ENCODE measurements at places on chromosomes 5 and 9.
A peak's percentile ranks its signal among the peaks of the same experiment; 100 is the strongest.

DNA sequence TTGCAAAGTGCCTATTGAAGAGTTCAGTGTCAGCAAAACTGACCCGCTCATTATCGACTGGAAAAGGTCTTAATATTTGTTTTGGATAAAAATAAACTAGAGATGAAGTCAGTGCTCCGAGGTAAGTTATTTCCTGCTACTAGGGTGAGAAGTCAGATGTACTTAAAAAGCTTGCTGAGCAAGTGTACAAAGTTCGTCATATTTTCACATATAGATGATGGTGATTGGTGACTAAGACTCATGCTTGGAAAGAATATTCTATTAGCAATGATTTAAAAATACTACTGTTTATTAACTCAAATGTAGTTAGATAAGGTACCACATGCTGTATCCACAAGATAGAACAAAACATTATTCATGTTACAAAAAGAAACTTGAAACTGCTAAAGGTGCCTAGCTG is 643.7 kb downstream of the GABRG2 start:
- DNase-seq = no peak

GRCh38 chr5:371811-372555 is 50.5 kb downstream of the AHRR start:
- no peak for DNase-seq

DNA sequence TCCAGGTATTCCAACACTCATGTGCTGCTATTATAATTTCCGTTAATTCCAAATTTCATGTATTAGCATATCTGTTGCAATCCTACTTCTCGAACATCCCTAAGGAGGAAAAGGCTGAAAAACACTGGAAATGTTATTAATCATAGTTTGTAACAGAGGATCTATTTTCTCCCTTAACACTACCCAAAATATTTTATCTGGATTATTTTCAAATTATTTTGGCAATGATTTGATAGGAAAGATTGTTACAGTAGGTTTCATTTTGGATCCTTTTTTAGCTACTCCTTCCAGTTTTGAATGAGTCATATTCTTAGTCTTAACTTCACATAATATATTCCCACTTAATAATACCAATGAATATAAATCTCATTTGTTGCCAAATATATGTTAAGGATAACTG is 13.9 kb upstream of the NAA35 start:
- DNase-seq = no peak

DNA sequence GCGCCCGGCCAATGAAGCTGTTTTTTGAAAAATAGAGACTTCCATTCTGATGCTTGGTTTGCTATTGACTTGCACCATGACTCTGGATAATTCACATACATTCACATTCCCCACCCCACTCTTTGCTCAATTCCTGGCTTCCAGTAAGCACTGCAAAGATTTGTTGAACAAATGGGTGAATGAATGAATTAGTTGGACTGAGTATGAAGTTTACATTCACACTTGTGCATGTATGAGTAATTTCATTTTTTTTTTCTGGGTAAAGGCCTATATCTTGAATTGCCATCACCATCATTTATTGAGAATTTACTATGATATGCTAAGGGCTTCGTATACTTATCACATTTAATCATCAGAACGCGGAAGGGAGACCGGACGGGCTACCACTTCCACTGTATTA is 13.8 kb upstream of the CCDC69 start:
- DNase-seq = no peak

DNA sequence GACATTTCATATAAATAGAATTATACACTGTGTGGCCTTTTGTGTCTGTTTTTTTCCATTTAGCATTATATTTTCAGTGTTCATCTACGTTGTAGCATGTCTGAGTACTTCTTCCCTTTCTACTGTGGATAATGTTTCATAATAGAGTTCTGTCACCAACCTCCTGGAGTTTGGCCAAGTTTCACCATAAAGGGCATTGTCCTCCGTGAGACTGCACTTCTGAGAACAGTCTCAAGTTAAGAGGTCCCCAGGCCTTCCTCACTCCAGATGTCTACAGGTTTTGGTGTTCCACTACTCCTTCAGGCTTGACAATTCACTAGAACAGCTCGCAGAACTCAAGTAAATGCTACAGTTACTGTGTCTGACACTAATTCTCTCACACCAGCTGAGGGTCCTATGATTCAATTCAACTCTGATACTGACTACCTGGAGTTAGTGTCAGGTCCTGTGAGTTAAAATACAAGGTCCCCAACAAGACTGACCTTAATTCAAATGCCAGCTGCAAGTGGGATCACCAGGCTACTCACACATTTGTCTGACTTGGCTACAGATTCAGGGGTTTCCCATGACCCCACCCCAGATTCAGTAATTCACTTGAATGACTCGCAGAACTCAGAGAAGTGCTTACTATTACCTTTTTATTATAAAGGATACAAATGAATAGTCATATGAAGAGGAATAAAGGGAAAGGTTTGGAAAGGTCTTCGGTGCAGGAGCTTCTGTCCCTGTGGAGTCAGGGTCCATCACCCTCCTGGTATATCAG is 31.1 kb downstream of the SLC35A4 start:
- no peak for DNase-seq

DNA sequence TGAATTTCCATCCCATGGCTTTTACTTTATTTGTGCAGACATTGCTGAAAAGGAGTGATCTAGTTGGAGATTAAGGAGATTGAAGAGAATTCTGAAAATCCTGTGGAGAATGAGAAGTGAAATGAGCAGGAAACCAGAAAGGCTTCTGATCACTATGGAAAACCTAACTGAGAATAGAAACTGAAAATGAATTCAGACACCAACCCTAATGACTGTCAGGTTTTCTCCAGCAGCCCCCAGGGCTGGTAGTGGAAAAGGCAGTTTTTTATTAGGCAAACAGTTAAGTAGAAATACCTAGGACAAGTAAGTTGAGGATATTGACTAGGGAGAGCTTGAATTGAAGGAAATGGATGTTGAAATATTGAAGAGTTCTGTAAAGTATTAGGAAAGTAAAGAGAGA is 14.7 kb upstream of the ARRDC3 start:
- no peak for DNase-seq

DNA sequence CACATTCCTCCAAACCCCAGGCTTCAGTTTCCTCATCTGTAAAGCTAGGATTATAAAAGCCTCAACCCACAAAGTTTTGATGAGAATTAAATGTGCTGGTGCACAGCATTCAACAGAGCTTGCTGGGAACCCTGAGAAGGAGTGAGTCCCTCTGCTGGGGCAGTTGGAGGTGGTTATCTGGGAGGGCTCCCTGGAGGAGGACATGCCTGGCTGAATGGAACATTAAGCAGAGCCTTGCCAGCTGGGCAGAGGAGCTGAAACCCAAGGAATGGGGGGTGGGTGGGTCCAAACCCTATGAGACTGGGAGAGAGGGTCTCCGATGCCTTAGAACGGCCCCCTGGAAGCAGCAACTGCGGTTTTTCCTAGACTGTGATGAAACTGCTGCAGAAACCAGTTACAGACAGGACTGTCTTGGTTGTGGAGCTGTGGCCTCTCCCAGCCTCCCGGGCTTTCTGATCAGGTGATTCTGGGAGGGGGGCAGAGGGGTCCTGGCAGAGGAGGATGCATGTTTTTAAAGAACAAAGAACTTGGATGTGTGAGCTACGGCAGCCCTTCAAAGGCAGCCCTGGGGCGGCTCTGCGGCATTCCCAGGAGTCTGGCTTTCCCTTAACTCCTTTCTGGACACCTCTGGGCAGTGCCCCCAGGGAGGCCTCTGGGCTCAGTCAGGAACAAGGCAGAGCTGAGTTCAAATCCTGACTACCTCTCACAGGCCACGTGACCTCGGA is 20.8 kb downstream of the FIBCD1 start:
- DNase-seq = no peak

- no peak for DNase-seq
Observed at GRCh38 chr5:102307232-102307631, 11.1 kb upstream of the SLCO4C1 start.

GRCh38 chr9:35563791-35564197 is 41.3 kb upstream of the TESK1 start:
- DNase-seq = no peak

DNA sequence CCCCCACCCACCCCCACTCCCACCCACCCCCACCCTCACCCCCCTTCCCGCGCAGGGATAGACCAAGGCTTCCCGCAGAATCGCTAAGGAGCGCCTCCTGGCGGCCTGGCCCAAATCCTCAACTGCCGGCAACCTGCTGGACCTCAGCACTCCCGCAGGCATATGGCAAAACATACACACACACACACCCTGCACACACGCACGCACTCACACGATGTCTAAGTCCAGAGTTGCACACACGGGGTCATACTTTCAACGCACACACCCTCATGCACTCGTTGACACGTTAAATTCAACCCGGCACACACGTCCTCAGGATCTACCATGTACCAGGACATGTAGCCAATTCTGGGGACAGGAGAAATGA is 1.7 kb downstream of the CPLX2 start:
- DNase-seq = no peak

- DNase-seq = no peak
Observed at GRCh38 chr9:114480746-114481435, 24.4 kb downstream of the WHRN start.

- DNase-seq = no peak
Observed at GRCh38 chr5:19855453-19855852, 132.5 kb downstream of the CDH18 start.

GRCh38 chr9:97366889-97367288 is 45.0 kb upstream of the TDRD7 start:
- no peak for DNase-seq

GRCh38 chr5:1272201-1272600 is 22.7 kb downstream of the TERT start:
- no peak for DNase-seq

GRCh38 chr9:22829236-22829635 is 382.6 kb downstream of the DMRTA1 start:
- no peak for DNase-seq

DNA sequence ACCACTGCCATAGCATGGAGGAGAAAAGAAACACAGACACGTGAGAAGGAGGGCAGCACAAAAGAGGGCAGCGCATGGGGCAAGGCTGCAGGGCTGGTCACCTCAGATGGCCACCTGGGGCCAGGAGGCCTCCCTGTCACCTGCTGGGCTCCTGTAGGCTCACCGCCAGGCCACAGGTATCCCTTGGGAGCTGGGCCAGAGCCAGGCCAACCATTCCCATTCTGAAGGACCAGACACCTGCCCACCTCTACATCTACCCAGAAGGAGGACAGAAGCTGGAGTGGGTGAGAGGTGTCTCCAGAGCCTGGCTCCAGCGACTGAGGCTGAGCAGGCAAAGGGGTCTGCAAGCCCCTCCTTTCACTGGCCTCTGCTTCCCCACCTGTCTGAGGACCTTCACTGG is 103.1 kb downstream of the PAX5 start:
- DNase-seq = no peak

- DNase-seq = no peak
Observed at GRCh38 chr5:172162323-172162986, 25.6 kb downstream of the STK10 start.

DNA sequence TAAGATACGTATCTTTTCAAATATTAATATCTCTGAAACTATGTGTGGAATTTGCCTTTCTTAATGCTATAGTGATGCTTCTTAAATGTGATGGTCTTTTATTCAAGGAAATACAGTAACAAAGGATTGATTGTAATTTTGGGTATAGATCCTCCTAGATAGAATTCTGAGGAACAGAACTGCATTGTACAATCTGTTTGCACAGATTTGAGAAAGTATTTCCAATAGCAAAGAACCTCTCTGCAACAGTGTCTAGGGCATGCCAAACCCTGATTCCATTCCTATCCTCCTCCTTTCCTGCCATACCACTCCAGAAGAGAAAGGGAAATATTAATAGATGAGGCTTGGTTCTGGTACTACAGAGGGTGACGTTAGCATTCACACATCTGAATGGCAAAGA is 10.4 kb downstream of the SMIM15 start:
- DNase-seq = no peak

- DNase-seq = no peak
Observed at GRCh38 chr9:79812099-79812498, 240.3 kb downstream of the TLE4 start.

GRCh38 chr5:56102889-56103288 is 108.1 kb upstream of the IL6ST start:
- DNase-seq = no peak

- DNase-seq = no peak
Observed at GRCh38 chr9:99822109-99822805, 572 bp downstream of the NR4A3 start.

- DNase-seq = no peak
Observed at GRCh38 chr5:124419531-124419930, 326.9 kb downstream of the ZNF608 start.

- no peak for DNase-seq
Observed at GRCh38 chr5:31098811-31099210, 94.7 kb upstream of the CDH6 start.

GRCh38 chr9:19498015-19498414 is 89.2 kb downstream of the ACER2 start:
- no peak for DNase-seq

DNA sequence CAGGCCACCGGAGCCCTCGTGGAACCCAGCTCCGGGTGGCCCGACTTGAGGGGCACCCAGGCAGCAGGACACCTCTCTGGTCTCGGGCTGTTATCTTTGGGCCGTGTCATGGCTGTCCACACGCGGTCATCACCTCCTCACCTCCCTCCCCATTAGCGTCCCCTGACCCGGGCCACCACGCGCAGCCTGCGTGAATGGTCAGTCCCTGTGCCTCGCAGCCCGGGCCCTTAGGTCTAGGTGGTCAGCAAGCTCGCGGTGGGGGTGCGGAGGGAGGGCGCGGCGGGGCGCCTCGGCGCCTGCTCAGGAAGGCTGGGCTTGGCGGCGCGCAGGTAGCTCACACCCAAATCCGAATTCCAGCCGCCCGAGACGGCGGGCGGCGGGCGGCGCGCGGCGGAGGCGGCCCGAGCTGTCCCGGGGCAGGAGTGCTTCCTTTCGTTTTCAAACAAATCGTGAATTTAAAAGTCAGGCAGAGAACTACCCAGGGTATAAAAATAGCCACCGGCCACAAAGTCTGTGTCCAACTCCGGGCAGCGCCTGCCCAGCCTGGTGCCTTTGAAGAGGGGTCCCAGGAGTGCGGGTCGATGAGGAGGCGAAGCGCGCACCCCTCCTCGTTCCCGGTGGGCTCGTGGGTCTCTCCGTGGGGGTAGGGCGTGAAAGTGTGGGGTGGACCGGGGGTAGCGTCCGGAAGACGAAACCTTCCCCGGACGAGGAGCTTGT is 1.0 kb upstream of the RXRA start:
- no peak for DNase-seq

DNA sequence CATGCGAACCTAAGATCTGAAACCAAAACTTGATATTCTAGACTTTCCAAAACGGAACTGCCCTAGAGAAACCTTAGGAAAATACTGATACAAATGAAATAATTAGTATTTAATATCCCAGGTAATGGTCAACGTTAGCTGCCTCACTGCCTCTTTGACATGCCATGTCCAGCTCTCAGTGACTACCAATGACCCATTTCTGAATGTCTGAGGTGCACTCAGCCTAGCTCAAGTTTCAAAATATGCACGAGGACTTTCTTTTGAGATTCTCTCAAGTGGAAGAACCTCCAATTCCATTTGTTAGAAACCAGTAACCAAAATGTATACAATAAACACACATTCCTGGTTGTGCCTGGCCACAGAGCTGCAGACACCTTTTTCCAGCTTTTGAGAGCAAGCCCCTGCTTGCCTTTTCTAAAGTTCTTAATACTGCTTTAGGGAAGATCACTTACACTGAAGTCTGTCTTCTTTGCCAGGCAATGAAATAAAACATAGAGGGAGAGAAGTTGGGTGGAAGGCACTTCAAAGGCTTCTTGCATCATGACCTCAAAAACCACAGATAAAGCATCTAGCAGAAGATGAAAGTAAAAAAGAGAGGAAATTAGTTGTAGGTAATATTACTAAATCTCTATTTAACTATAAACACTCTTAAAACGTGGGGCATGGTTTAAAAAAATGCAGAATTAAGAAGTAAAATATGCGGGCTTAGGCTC is 87.9 kb downstream of the MRPS27 start:
- DNase-seq = peak; percentile 1

- DNase-seq = no peak
Observed at GRCh38 chr9:27675354-27675753, 102.1 kb upstream of the C9orf72 start.
